ENCODE measurements at places on chromosomes 1 and 21. TPM values are rescaled to one million over a fixed set of nuclear protein-coding genes. Genes with fewer than 3 reads are reported as not detected.

FNBP1L gene
- total RNA-seq: 53.2 TPM

PAX7 gene
- not detected for total RNA-seq

DEDD gene
- 34.0 TPM for total RNA-seq

MAP3K7CL gene
- total RNA-seq: 11.5 TPM

OVAAL gene
- total RNA-seq: not detected

CYP4Z1 gene
- total RNA-seq: 3.5 TPM

GJC2 gene
- 3.9 TPM for total RNA-seq

NOS1AP gene
- 7.0 TPM for total RNA-seq

ZSWIM5 gene
- 4.4 TPM for total RNA-seq

JAM2 gene
- total RNA-seq: 17.4 TPM

ZFP69 gene
- 5.8 TPM for total RNA-seq

FGR gene
- total RNA-seq: 17.2 TPM

GPR37L1 gene
- total RNA-seq: 0.10 TPM

DRAXIN gene
- total RNA-seq: 0.08 TPM

CAP1 gene
- total RNA-seq: 351 TPM

Measured in ureter (tissue), 1 donor.